ENCODE measurements at places on chromosomes 11 and 22. TPM values are rescaled to one million over a fixed set of nuclear protein-coding genes. Genes with fewer than 3 reads are reported as not detected.

Gene NEFH
- total RNA-seq = 0.22 TPM

Gene KRTAP5-2
- not detected for total RNA-seq

Gene OR8A1
- under 0.01 TPM for total RNA-seq

Gene TANGO2
- total RNA-seq = 54.1 TPM

Gene LARGE2
- not detected for total RNA-seq

Gene INS
- not detected for total RNA-seq

Gene HEPN1
- not detected for total RNA-seq

Gene EMID1
- not detected for total RNA-seq

Gene NEAT1
- 308 TPM for total RNA-seq

Gene IL10RA
- not detected for total RNA-seq

Gene OR51B2
- not detected for total RNA-seq

Gene GDPD5
- 1.6 TPM for total RNA-seq

Gene CD151
- 283 TPM for total RNA-seq

Gene COX8A
- 329 TPM for total RNA-seq

Gene BARX2
- not detected for total RNA-seq

Gene NXPE1
- not detected for total RNA-seq

Gene MMP3
- total RNA-seq = 56.5 TPM

Gene TBCEL
- 26.7 TPM for total RNA-seq

Gene OR5B2
- total RNA-seq = not detected

Data from placental pericyte (primary cell).